Suppressor macrophage treated with lipopolysaccharide for 1 hour (primary cell): ENCODE measurements at places on chromosomes 7 and 10.

DNA sequence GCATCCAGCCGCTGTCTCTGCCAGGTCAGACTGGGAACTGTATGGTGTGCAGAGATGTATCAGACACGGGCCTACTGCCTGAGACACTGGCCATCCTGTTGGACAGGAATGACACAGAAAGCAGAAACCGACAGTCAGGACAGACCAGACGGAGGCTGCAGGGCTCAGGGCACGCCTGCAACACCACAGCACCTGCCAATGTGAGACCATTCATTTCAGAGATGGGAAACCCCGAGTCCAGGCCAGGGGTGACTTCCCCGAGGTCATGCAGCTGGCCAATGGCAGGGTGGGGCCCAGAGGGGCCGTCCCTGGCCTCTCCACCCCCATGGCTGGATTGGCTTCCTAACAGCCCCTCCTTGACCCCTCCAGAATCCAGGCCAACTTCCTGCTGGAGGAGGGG lies 34.7 kb downstream of the GRID1 start:
- DNase-seq = no peak

DNA sequence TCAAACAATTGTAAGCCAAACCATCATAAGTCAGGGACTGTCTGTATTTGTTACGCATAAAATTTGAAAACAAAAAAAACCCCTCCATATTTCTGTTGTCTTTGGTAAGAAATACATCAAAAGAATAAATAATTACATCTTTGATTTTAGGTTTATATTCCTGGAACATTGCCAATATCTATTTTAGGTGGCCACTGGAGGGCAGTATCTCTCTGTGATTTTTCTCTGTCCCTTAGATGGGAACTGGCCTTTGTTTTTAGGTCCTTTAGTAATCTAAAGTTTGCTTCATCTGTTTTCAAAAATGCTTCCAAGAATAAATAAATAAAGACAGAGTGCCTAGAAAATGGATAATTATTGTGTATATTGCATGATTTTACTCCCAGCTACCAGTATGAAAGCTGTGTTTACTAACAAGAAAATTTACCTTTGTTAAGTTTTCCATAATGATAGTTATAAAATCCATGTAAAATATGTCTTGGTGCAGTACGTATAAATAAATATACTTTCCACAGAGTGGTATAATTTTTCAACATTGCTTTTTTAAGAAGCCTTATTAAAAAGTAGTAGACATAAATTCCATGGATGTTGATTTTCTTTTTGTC lies 64.2 kb downstream of the PHYHIPL start:
- DNase-seq = peak; percentile 63

- no peak for DNase-seq
Observed at GRCh38 chr7:148850564-148850963, 33.5 kb downstream of the EZH2 start.

- DNase-seq = no peak
Observed at GRCh38 chr10:67506083-67506756, 189.8 kb downstream of the CTNNA3 start.

DNA sequence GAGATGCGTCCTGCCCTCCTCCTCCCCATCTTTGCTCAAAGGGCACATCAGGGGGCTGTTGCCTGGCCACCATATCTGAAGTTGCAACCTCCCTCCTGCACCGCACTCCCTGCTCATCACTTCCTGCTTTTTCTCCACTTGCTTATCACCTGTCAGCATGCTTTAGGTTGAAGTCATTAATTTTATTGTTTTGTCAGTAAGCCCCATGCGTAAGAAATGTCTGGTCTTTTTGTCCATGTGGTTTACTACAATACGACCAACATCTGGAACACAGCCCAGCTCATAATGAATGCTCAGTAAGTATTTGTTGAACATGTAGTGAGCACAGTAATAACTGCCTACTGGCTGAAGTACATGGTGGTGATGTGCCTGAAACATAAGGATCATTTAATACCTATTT lies 71.6 kb upstream of the GJD4 start:
- DNase-seq = no peak

GRCh38 chr7:23472046-23472445 lies 1.8 kb upstream of the IGF2BP3 start:
- DNase-seq = no peak

GRCh38 chr10:86857128-86857721 lies 100.2 kb downstream of the MMRN2 start:
- DNase-seq = peak; percentile 9

GRCh38 chr10:91883549-91884444 lies 25.5 kb downstream of the FGFBP3 start:
- no peak for DNase-seq

DNA sequence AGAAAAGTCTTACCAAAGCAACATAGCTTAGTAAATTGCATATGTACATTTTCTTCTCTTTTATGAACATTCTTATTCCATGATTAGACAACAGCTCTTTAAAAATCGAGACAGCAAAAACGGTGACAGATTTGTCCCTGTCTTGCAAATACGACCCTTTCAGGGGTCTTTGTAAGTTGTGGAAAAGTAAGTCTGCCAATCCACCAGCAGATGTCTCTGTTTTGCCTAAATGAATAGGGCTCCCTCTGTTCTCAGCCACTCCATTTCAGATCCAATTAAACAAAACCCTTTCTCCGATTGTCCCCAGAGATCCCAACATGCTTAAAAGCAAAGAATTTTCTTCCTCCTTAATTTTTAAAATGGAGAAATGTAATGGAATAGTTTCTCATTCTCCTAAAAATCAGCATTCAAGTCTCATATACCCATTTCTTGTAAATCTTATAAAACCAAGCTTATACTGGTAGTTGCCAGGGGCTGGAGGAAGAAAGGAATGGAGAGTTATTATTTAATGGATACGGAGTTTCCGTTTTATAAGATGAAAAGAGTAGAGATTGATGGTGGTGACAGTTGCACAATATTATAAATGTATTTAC lies 61.0 kb upstream of the NFE2L3 start:
- peak; percentile 72 for DNase-seq

GRCh38 chr10:49001870-49002672 lies 62.4 kb upstream of the LRRC18 start:
- DNase-seq = no peak

DNA sequence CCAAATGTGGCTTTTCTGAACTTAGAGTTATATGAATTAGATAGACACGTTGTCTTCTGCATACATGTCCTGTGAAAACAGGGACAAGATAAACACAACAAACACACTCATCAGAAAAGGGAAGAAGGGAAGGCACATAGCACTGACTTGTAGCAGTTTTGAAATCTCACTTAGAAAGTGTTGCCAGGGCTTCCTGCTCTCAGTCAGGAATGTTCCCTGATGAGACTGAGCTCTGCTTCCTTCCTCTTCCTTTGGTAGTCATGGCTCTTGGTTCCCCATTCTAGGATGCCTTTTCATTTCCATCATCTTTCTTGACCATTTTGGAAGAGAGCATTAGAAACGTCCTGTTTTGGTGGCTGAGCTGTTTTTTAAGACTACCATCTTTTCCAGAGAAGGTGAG lies 233.8 kb upstream of the LYZL1 start:
- peak; percentile 46 for DNase-seq

GRCh38 chr10:29895456-29895855 lies 163.9 kb downstream of the JCAD start:
- no peak for DNase-seq

DNA sequence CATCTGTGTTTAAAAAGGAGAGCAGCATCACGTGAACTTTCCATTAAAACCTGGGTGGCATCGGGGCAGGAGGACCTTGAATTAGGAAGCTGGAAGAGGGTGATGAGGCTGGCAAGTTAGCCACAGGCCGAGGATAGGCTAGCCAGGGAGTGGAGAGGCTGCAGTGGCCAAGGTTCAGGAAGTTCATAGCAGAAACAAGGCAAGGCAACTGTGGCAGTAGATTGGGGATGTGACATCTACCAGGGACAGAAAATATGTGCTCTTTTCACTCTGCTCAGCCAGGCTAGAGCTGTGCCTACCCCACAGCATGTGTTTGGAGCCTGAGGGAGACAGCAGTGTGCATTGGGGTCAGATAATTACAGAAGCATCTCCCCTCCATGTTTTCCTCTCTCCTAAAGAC lies 2.2 kb upstream of the INPP5F start:
- no peak for DNase-seq

- no peak for DNase-seq
Observed at GRCh38 chr7:102146122-102146521, 140.5 kb upstream of the SH2B2 start.

DNA sequence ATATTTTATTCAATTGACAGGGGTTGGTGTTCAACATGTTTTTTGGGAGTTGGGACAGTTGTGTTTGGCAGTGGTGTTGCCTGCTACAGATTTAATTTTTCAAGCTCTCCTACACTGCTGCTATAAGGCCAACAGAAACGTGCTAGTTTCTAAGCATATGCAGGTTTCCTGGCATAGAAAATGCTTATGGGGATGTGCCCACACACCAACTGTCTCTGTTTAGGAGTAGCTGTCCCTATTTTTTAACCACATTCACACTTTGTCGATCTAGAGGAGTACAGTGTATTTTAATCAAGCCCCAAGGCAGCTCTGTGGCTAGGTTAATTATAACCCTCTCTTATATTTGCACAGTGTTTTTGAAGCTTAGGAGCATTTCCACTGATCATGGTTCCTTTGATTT lies 28.6 kb downstream of the TMEM178B start:
- no peak for DNase-seq

DNA sequence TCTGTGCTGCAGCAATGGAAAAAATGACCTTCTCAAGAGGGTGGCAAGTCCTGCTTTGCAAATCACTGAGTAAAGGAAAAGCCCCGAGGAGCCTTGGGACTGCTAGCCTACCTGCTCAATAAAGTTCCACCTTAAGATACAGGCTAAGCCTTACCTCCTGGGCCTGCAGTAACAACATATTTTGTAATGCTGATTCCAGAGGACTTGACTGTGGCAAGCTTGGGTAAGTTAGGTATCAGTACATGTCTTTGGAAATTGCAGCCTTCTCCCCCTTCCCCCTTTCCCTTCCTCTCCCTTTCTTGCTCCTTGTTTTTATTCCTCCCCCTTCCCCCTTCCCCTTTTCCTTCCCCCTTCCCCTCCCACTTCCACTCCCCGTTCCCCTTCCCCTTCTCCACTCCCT lies 126.2 kb downstream of the SORCS3 start:
- DNase-seq = no peak

GRCh38 chr10:33233221-33233620 lies 101.2 kb downstream of the NRP1 start:
- no peak for DNase-seq

- no peak for DNase-seq
Observed at GRCh38 chr7:55024776-55025175, 6.0 kb downstream of the EGFR start.

GRCh38 chr7:116859323-116859722 lies 3.1 kb upstream of the CAPZA2 start:
- peak; percentile 86 for DNase-seq

- no peak for DNase-seq
Observed at GRCh38 chr10:75911426-75911825, 480.0 kb downstream of the LRMDA start.

DNA sequence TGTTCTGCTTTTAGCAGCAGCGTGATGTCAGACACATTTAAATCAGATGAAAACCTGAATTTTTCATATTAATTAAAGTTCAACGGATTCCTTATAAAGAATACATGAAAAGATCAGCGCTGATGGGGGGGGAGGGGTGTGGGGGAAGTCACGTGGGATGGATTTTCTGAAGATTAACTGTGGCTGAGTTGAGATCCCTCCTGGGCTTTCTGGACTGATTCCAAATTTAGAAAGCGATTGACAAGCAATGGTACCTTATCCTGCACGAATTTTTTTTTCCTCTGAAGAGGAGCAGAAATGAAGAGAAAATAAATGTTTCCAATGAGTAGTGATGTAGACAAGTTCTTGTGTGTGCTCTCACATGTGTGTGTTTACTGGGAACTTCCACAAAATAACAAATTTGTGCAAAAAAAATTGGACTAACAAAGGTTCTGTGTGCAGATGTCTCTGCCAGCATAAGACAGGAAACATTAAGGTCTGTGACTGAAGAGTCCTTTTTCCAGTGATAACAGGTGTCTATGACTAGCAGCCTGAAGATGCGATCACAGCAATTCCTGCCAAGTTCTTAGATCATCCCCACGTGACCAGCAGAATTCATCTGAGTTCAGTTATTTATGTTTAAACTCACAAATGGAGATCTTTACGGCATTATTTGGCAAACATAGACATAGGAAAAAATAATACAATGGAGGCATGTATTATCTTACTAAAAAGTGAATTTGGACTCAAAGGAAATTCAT lies 585.2 kb upstream of the CELF2 start:
- DNase-seq = no peak

- DNase-seq = no peak
Observed at GRCh38 chr7:86958380-86958779, 101.1 kb downstream of the ELAPOR2 start.

- DNase-seq = no peak
Observed at GRCh38 chr10:59387951-59388670, 25.8 kb upstream of the FAM13C start.

- DNase-seq = no peak
Observed at GRCh38 chr7:101608772-101609713, 20.1 kb downstream of the MYL10 start.

- DNase-seq = no peak
Observed at GRCh38 chr10:18229826-18230225, 89.6 kb downstream of the CACNB2 start.

DNA sequence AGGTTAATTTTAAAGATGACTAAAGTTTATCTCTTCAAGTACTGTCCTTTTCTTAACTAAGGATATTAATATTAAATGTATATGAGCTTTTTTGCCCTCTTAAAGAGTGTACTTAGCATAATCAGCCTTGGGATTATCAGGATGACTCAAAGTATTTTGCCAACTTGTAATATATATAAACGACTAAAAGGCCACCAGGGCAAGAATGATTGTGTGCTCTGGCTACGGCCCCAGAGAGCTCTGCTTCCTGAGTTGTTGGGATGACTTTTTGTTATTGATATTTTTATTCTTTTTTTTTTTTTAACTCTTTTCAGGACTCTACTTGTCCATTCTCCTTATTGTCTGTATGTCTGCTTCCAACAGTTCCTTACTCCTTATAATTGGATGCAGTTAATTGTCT lies 14.8 kb upstream of the CHRM2 start:
- DNase-seq = no peak

DNA sequence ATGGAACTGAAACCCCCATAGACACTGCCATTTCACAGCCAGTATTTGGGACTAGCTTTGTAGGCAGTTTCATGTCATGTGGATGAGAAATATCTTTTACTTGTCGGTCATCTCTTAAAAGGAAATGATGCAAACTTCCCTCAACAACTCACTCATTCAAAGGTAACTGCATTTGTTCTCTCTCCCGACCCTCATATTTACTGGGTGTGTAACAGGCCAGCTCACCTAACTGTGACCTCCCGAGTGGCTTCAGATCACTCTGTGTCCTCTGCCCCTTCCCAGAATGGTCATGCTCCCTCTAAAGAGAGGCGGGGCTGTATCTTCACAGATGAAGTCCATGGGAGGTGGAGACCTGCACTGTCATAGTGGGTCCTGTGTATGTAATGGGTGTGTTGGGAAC lies 14.7 kb downstream of the LRRC18 start:
- no peak for DNase-seq

DNA sequence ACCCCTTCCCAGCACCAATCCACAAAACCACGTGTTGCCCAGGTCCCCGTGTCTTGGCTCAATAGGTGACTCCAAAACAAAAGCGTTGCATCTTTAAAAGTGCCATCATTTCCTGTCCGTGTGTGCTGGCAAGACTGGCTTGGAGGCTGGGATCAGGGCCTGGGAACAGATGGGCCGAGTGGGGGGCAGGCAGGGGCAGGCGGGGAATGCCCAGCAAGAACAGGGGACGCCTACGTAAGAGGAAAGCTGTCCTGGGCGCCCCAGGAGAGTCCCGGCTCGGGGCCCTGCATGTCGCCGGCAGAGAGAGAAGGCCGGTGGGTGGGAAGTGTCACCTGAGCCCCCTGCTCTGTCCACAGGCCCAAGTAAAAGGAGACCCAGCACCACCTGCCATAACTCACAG lies 86.5 kb downstream of the PAXIP1 start:
- no peak for DNase-seq
